Brain (organoid and tissue), 16 donors: ENCODE measurements at places on chromosomes 5 and 9.

- no peak for DNase-seq
Measured at GRCh38 chr9:133051281-133051900, 10.4 kb upstream of the CEL start.

GRCh38 chr9:3526997-3527940 lies 1.5 kb upstream of the RFX3 start:
- DNase-seq, result peak; percentile 35

GRCh38 chr9:77649109-77649812 lies 1.1 kb upstream of the GNA14 start:
- no peak for DNase-seq

- no peak for DNase-seq
Measured at GRCh38 chr9:117286245-117286644, 128.6 kb downstream of the ASTN2 start.

- DNase-seq, result no peak
Measured at GRCh38 chr5:151047814-151048425, 27.5 kb downstream of the GPX3 start.

DNA sequence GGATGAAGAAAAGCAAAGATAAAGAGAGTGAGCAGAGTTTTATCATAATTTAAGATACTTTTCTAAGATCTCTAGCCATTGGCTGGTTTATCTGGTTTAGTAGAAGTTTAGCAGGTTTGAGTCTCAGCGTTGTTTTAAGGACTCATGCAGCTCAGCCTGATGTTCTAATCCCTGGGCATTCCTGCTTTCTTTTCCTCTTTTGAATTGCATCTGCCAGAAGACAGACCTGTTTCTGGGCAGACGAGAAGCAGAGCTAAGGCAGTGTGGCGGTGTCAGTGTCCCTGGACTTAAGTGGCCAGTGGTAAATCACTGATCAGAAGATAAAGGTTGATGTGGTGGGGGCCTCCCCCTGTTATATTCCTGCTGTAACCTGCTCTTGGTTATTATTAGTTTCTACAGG lies 138.6 kb downstream of the ADCY2 start:
- DNase-seq, result no peak

GRCh38 chr5:132050136-132050535 lies 10.3 kb upstream of the IL3 start:
- no peak for DNase-seq

DNA sequence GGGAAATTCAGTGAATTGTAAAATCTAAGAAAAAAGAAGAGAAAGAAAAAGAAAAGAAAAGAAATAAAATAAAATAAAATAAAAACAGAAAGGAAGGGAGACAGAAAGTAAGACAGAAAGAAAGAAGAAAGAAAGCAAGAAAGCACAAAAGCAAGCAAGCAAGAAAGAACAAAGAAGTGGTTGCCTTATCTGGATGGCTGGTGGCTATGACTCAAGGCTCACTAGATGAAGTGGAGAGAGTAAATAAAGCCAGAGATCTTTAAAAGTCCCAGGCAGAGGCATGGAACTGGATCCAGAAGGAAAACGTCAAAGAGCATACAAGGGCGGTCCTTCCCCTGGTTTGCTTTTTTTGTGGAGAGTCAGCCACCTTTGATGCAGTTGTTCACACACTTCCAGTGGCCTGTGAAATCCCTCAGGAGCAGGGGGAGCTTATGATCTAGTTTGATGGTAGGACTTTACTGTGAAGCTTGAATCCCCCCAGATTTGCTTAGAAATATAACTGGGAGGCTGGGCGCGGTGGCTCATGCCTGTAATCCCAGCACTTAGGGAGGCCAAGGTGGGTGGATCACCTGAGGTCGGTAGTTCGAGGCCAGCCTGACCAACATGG lies 176.7 kb upstream of the HMHB1 start:
- DNase-seq, result no peak

GRCh38 chr9:90095682-90096081 lies 490.9 kb downstream of the GADD45G start:
- peak; percentile 92 for DNase-seq

DNA sequence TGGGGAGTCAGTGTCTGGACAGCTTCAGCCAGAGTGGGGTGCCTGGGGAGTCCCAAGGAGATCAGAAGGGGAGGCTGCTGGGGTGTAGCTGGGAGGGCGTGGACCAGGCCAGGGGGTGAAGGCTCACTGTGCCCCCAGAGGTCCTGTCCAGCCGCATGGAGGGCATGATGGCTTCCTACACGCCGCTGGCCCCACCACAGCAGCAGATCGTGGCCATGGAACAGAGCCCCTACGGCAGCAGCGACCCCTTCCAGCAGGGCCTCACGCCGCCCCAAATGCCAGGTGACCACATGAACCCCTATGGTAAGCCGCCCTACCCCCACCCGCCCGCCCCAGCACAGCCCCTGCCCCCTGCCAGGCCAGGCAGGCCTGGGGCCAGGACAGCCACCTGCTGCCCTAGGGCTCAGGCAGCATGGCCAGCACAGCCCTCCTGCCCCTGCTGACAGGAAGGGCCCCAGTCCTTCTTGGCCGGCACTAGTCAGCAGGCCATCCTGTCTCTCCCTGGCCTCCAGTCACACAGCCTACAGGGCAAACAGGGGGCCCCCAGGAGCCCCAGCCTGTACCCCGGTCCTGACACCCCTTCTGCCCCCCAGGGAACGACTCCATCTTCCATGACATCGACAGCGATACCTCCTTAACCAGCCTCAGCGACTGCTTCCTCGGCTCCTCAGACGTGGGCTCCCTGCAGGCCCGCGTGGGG lies 82.1 kb downstream of the LMX1B start:
- DNase-seq, result no peak

GRCh38 chr9:18722882-18723281 lies 248.9 kb downstream of the ADAMTSL1 start:
- no peak for DNase-seq

GRCh38 chr9:135461936-135462335 lies 17.6 kb upstream of the PPP1R26 start:
- DNase-seq, result no peak

GRCh38 chr9:37650299-37650872 lies 368 bp upstream of the FRMPD1 start:
- no peak for DNase-seq

DNA sequence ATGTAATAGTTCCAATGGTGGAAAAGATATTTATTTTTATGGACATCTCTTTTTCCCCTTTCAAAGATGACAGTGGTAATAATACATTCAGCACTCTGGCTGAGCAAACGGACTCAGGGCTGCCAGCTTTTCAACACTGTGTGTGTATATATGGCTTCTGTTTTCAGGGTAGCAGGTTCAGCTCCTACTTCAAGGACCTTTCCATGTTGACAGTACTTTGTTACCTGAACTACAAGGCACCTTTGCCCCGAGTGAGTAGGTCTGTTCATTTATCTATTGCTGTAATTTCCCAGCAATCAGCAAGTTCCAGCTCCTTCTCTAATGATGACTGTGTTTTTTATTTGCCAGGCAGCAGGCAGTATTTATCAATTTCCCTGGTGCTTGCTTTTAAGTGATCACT lies 387.4 kb upstream of the KIF2A start:
- DNase-seq, result no peak

DNA sequence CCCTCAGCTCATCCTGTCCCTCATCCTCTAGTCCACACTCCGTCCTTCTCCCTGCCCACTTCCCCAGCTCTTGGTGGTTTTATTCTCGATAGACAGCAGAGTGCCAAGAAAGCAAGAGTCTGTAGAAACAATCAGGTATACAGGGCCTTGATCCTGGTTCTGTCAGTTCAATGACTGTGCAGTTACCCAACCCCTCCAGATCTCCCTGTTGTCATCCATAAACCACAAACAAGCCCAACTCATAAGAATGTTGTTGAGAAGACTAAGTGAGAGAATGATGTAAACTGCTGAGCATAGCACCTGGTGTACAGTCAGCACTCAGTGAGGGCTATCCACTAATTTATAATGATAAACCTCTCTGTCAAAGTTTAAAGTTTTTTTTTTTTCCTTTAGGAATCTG lies 31.3 kb downstream of the ISL1 start:
- DNase-seq, result no peak

- DNase-seq, result peak; percentile 92
Measured at GRCh38 chr9:83219154-83219923, 156.4 kb upstream of the RASEF start.

DNA sequence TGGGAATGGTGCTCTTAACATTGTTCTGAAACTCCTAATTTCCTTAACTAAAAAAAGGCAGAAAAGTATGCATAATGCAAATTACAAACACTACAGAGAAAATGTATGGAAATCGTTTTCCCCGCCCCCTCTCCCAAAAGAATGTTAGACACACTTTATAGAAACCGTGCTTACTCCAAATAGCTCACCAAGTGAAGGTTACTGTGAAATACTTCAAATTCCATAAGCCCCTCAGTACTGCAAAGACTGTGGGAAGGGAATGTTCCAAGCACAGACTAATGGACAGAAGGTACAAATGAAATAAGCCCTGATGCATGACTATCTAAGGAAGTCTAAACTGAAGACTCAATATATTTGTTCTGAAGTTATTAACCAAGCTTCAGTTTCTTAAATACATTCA lies 12.5 kb downstream of the MAPKAP1 start:
- DNase-seq, result no peak

- DNase-seq, result no peak
Measured at GRCh38 chr5:105632043-105632442, 2038.7 kb downstream of the EFNA5 start.

DNA sequence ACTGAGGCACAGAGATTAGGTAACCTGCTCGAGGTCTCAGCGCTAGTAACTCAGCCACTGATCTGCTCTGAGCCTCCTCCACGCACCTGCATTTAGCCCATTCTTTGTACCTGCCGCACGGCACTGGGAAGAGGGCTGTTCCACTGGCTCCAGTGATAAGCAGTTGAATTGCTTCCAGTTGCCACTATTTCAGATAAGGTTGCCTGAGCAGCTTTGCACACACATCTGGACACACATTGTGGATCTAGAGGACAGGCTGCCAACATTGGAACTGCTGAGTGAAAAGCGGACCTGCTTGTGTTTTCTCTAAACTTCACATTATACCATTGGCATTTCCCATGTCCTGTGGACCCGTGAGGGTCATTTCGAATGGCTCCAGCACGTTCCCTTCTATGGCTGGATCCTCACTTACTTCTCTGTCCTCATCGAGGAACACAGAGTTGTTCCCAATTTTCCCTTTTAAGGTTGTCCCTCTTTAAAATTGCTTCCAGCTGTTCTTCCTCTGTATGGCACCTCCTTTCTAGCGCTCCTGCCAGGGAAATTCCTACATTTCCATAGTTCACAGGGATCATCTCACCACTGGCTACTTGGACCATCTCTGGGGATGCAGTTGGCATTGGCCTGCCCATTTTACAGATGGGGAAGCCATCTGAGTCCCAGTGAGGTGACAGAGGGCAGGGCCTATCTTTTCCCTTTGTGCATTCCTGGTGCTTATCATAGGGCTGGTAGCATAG lies 45.9 kb upstream of the RPL26L1 start:
- no peak for DNase-seq

DNA sequence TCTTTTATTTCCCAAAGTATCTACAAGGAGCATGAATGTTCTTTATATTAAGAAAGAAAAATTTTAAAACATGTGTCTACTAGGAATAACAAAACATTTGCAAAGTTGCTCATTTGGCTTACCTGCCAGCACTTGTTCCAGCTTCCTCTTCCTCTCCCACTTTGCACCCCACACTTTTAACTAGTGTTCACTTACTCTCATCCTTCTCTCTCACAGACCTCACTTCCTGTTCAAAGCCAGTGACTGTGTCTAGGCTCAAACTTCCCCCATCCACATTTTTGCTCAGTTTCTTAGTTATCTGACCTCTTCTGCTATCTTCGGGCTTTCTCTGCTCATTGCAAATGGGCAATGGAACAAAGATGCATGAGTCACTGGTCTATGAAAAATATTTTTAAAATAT lies 512.2 kb upstream of the ZNF462 start:
- DNase-seq, result no peak

DNA sequence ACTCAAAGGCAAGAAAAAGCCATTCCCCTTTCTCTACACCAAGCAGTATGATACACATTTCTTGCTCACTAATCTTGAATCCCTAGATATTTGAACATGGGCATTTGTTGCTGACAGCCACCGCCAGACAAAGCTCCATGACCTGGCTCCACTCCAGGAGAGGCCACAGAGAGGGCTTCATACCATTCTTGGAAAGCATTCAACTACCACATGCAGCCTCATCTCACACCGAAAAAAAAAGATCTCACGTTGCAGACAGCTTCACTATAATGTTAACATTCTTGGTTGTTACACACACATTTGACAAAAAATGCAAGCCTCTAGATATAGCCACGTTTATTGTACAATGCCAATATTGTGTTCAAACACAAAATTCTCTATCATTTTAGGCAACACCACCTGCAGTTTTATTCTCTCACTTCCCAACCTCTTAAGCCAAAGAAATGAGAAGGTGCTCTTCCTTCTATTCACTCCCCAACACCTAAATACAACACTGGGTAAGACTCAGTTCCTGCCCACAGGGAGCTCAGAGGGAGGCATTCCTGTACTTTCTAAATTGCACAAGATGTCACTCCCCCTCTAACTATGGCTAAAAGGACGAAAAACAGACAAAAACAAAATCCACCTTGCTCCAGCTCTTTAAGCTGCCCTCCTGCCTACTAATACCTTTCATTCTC lies 222.4 kb downstream of the TSSK1B start:
- peak; percentile 82 for DNase-seq

DNA sequence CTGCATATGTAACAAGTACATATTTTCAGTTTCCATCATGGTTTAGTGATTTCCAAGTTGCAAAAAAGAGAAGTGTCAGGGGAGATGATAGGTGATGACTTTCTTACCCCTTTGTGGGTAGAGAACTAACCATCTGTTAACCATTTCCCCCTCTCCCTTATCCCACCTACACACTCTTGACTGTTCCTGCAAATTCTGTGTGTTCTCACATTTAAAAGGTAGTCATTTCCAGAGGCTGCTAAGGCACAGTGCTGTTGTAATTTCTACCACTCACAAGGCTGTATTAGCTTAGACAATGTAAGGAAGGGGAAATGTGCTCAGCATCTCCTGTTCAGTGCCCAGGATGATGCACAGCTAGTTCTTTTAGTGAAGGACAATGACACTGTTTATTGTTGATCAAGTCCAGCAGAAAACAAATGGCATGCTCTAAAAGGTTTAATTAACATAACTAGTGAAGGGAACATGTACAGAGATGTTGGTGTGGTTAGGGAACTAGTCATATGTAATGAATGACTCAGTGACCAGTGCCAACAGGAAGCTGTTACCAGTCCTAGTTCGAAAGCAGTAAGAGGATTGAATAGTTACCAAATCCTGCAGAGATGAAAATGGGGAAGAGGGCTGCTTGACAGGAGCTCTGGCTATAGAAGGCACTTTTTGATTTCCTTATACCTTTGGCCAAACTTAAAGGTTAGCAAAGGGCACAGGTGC lies 165.1 kb downstream of the PLK2 start:
- DNase-seq, result no peak

DNA sequence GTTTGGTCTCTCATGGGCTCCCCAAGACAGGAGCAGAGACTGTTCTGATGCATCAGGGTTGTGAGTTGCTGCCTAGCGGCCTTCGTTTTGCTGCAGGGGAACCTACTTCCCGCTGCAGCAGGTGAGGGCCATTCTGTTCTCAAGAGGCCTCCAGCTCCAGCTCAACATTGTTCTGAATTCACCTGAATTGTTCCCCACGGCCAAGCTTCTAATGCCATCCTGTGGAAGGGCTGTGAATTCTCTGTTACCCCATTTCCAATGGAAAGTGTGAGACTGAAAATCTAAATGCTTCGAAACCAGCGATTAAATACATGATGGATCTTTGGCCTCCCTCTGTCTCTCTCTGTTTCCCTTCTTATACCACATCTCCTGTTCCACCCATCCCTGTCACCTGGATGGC lies 349.1 kb upstream of the DAP start:
- DNase-seq, result no peak
